ENCODE measurements at places on chromosomes 3 and 15.
A peak's percentile ranks its signal among the peaks of the same experiment; 100 is the strongest.

DNA sequence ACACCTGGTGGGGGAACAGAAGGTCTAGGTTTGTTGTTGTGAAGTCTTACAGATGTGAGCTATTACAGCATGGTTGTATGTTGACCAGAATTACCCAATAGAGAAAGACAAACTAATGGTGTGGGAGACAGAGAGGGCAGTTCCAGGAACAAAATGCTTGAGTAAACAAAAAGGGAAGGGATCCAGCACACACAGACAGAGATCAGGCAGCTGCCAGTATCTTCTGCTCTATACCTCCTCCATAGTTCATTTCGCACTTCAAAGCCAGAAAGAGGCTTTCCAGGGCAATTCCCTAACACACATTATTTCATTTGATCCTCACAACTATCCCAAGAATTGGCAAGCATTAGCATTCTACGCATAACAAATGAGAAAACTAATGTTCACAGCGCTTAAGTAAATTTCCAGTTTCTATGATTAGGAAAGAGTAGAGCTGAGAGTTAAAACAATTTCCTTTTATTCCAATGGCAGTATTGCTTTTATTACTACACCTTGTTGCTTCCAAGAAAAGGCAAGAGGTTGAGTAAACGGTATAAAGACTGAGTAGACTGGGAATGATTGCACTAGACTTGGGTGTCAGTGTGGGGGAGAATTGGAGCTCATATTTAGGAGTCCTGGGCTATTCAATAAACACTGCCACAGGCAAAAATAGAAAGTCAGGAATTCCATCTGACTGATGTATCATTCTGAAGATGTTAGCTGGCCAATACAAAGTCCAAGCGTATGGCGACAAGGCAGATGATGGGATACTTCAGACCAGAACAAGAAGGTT, 39.7 kb upstream of the ZNF280D start:
- peak; percentile 28 for DNase-seq

- DNase-seq: no peak
Measured at GRCh38 chr15:90814191-90814821, 54.1 kb upstream of the FURIN start.

DNA sequence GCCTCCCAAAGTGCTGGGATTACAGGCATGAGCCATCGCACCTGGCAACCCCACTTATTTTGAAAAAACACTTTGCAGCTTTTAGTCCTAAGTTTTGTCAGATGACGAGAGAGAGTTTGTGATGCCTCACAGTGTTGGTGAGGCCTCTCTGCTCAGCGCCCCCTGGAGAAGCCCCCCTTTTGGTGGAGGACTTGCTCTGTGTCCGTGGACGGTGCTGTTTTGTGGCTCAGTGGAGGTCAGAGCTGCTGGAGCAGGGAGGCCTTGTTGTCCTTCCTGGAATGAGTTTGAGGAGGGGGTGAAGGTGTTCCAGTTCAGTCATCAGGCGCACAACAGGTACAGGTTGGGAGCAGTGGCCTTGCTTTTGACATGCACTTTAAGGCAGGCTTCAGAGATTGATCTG, 58.0 kb downstream of the PGPEP1L start:
- DNase-seq: no peak

GRCh38 chr3:69309814-69310213, 76.1 kb downstream of the FRMD4B start:
- no peak for DNase-seq

DNA sequence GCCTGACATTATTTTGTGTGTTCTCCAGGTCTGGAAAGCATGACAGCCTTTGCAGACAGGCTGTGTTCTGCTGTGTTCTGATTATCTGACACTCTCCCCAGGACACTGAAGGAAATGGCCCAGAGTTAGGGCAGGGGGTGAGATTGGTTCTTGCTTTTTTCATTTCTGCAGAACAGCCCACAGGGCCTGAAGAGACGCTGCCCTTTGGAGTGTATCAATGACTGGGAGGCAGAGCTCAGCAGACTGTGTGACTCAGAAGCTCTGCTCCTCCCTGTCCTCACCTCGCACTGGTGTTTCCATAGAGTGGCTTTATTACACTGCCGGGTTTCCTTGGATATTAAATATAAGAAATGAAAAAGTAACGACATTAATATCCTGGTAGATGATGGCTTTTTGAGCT, 523.6 kb downstream of the NTRK3 start:
- no peak for DNase-seq

DNA sequence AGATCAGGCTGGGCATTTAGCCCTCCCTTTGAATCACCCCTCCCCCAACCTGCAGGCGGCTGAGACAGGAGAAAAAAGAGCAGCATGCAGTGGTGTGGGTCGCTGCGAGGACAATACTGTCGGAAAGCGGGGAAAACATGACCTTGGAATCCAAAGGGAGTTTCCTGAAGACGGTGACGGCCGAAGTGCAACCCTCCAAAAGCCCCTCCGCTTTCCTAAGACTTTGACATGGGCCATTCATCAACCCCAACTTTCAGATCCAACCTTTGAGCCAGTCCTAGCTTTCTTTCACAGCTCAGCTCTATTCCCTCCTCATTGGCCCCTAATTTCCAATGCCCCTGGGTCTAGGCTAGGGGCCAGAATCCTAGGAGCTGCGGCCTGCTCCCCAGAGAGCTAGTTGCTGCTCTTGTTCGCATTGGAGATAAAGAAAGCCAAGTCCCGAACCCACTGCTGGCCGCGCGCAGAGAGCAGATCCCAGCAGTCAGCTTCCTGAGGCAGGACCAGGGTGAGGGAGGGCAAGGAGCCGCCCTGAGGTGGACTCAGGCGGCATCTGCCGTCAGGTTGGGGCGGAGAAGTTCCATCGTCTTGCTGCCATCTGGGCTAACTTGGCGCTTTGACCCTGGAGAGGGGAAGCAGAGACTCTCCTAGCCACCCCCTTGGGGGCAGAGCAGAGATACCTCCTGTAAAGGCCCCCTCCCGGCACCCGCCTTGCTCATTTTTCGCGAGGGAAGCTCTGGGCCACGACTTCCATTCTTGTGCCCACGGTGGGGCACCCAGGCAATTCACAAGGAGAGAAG, 914 bp downstream of the ZIC4 start:
- DNase-seq: no peak

All from right hindlimb (tissue), 1 donor.